ENCODE measurements at places on chromosomes 1 and 21. TPM values are rescaled to one million over a fixed set of nuclear protein-coding genes. Genes with fewer than 3 reads are reported as not detected.

GRCh38 chr1:10696977-10697376, 99.5 kb downstream of the CASZ1 start:
- no peak for DNase-seq

DNA sequence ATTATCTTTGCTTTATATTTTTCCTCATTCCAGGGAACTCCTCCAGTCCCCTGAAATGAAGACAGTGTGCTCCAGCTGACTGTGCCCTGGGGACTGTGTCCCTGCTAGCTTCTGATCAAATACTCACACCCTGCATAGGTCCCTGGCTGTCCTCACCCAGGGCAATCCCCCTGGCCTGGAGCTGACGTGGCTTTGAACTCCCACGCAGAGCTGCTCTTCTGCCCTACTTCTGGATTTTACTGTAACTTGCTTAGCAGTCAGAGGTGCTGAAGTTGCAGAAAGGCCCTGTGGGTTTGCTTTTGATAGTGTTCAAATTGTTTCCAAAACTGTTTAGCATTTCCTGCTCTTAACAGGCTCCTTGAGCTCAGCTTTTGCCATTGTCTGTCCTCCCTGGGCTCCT, 186.5 kb downstream of the FASLG start:
- no peak for DNase-seq

GRCh38 chr1:101667761-101668160, 329.0 kb downstream of the OLFM3 start:
- DNase-seq: no peak

DNA sequence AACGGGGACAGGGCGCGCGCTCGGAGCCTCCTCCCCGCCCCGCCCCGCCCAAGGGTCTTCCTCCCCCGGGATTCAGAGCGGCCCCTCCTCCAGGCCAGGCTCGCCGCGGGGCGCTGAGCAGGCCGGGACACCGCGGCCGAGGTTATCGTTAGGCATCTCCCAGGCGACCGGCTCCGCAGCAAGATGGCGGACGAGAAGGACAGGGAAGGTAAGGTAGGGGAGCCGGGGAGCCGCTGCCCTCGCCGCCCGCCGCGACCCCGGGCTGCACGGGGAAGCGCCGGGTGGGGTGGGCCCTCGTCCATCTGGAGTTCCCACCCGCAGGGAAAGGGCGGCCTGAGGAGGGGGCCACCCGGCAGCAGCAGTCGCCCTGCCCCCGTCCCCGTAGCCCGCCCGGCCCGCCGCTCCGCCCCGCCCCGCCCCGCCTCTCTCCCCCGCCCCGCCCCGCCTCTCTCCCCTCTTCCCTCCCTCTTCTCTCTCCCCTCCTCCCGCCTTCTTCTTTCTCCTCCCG, 105.9 kb upstream of the HNRNPU start:
- DNase-seq: peak; percentile 75

GRCh38 chr1:157238585-157238984, 100.4 kb upstream of the ETV3 start:
- DNase-seq: no peak

GRCh38 chr1:220045356-220046051, 801 bp downstream of the EPRS1 start:
- no peak for DNase-seq

Gene USH2A
- total RNA-seq: 0.04 TPM

Gene RNF207
- 0.12 TPM for total RNA-seq

DNA sequence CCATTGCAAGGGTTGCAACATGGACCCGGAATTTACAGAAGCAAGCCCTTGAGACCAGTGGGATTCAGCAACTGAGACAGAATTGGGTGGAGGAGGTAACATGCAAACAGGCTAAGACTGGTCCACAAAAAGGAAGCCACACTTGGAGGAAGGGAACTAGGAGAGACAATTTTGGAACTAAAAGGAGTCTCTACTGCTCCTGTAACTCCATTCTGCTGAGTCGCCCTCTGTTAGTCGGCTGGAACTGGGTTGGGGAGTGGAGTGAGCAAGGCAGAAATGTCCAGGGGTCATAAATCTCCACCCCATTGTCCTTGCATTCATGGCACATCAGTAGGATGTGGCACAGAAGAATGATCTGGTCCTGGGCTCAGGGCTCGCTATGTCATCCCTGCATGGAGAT, 5.1 kb downstream of the LAMB3 start:
- no peak for DNase-seq

- DNase-seq: no peak
Observed at GRCh38 chr1:159300146-159300545, 2.0 kb upstream of the FCER1A start.

DNA sequence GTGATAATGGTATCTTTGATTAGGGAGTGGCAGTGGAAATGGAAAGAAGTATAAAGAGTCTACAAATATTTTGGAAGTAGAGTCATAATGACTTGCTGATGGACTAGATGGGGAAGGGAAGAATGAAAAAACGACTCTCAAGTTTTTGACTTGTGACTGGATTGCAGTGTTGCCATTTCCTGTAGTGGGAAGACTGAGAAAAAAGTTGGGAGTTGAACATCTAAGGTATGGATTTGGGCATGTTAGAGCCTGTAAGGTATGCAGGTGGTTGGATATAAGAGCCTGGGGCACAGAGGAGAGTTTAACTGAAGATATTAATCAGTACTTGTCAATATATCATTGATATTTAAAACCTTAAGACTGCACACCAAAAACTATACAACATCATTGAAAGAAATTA, 19.4 kb downstream of the DNM3 start:
- no peak for DNase-seq

GRCh38 chr1:212862111-212862690, 4.1 kb downstream of the FLVCR1 start:
- DNase-seq: no peak

DNA sequence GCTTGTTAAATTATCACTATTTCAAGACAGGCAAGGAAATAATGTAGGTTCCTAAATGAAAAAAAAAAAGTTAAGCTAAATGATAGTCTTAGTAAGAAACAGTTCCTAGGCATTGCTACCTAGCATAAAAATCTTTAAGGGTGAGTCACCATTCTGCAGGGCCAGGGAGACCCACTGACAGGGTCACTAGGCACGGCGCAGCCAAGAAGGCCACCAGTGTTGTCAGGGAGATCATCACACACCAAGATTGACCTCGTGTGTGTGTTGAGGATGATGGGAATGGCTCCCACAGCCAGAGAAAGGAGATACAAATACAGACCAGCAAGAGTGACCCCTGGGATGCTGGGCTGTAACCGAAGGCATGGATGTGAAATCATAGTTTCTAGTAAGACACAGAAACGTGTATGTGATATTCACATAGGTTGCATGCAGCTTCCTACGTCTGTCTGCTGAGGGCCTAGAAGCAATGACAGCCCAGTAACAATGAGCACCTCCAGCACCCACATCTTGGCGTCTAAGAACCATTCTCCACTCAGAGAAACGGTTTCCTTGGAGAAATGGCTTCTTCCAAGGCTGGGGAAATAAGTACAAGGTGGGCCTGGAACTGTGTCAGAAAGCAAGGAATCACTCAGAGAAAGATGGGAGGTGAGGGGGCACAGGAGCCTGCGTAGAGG, 29.1 kb downstream of the RIPK4 start:
- no peak for DNase-seq

DNA sequence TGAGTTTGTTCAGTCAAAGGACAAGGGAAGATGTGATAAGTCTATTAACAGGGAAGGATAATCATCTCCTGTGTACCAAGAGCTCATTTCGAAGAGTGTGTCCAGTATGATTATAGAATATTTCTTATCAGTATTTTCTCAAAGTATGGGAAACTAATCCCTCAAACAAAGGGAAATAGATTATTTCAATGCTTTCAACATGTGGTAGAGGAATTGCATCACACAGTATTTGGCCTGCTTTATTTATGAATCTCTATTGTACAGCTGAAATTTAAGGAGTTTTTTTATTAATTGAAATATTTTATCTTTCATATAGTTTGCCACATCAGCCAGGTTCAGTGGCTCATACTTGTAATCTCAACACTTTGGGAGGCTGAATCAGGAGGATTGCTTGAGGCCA, 151.0 kb downstream of the CLEC20A start:
- no peak for DNase-seq

- DNase-seq: no peak
Observed at GRCh38 chr1:234372011-234372757, 1.1 kb upstream of the COA6 start.

- DNase-seq: no peak
Observed at GRCh38 chr1:5831600-5832335, 160.5 kb downstream of the NPHP4 start.

GRCh38 chr1:61825393-61825792, 83.1 kb downstream of the PATJ start:
- DNase-seq: no peak

GRCh38 chr1:198030682-198031081, 113.5 kb downstream of the LHX9 start:
- peak; percentile 18 for DNase-seq

DNA sequence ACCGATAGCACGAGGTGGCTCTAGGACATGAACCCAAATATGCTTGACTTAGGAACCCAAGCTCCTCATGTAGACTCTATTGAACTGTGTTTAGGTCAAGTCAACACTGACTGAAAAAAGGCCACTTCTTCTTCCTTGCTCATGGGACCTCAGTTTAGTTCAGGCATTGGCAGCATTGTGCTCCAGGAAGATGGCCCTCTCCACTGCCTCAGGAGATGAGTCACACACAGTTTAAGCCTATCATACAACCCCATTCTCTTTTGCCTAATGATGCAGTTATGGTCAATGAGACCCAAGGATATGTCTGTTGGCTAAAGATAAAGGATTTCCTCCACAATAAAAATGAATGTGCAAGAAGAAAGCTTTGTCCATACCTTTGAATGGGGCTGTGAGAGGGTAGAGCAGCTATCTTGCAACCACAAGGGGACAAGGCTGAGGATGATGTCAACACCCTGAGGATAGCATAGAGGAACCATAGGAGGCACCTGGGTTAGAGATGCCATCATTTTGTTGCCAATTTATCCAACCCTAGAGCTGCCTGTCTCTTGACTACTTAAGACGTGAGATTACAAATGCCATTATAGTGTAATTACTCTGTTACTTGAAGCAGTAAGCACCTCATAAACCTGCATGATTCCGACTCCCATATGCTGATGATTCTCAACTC, 3.0 kb upstream of the TRIM63 start:
- DNase-seq: no peak

- no peak for DNase-seq
Observed at GRCh38 chr1:160164121-160164520, 12.7 kb downstream of the ATP1A4 start.

Gene NBPF6
- not detected for total RNA-seq

Gene FABP3
- not detected for total RNA-seq

Gene SLC50A1
- 40.5 TPM for total RNA-seq

GRCh38 chr1:185343306-185343705, 26.3 kb upstream of the IVNS1ABP start:
- no peak for DNase-seq

DNA sequence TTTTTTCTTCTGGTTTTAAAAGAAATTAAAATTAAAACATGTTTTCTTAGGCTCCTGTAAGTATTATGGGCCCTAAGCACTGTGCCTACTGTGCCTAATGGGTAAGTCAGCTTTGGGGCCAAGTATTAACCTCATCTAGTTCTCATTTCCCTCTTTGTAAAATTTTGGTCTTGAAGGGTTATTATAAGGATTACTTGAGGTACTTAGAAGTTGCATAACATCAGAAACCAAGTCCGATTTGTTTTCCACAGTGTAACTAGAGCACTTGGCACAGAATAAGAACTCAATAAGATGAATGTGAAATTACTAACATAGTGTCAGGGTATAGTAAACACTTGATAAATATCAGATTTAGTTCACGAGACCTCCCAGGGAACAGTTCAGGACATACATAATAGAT, 16.4 kb upstream of the OSBPL9 start:
- no peak for DNase-seq

GRCh38 chr1:66729523-66729922, 22.7 kb upstream of the DYNLT5 start:
- no peak for DNase-seq

DNA sequence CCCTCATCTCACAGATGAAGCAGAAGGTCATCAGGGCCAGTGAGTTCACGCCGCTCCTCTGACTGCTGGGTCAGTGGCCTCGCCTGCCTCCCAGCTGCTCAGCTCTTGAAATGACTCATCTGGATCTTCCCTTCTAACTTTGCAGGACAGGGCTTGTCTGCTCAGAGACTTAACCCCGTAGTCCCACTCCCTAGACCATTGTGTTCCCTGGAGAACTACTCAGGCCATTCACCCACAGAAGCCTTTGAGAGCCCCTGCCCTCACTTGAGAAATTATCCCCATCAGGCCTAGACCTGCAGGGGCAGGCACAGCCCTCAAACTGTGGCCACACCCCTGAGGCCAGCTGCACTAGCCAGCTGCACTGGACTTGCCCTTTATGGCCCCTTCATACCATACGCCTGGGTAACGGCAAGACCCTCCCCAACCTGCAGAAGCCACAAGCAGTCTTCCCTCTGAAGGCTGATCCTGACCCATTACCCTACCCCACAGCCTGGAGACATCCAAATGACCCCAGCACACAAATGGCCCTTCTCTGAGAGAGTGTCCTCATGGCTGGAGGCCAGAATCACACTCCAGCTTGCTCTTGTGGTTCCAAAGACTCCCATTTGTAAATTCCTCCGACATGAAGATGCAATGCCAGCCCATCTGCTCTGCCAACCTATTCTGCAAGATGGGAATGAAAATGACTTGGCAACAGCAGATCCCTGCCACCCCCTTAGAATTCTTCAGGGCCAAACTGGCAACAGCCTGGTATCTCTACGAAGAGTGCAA, 33.2 kb downstream of the RCSD1 start:
- DNase-seq: peak; percentile 21

DNA sequence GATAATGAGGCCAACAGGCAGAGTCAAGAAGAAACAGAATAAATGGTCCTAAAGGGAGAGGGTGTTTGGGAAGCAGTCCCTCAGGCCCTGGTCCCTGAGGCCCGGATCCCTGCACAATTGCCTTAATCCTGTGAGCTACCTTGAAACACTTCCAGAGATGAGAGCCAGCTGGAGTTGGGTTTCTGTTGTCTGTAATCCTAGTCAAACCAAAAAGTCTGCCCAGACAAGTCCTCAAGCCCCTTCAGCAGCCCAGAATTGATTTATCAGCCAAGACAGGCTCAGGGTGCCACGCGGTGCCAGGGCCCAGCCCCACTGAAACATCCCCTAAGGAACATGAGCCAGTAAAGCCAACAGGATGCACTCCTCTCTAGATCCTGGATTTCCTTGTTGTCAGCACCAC, 16.4 kb upstream of the CLSTN1 start:
- DNase-seq: no peak

GRCh38 chr1:226875641-226876295, 5.4 kb downstream of the PSEN2 start:
- DNase-seq: peak; percentile 50

Gene COL9A2
- 0.85 TPM for total RNA-seq

Gene OR2T2
- not detected for total RNA-seq

- DNase-seq: no peak
Observed at GRCh38 chr1:230127105-230128054, 60.3 kb downstream of the GALNT2 start.

Measured in H4 (cell line).